Uterus (tissue), 4 donors: ENCODE measurements at places on chromosomes 3 and 15.

GRCh38 chr3:147688868-147689267, 279.7 kb downstream of the ZIC1 start:
- no peak for DNase-seq

DNA sequence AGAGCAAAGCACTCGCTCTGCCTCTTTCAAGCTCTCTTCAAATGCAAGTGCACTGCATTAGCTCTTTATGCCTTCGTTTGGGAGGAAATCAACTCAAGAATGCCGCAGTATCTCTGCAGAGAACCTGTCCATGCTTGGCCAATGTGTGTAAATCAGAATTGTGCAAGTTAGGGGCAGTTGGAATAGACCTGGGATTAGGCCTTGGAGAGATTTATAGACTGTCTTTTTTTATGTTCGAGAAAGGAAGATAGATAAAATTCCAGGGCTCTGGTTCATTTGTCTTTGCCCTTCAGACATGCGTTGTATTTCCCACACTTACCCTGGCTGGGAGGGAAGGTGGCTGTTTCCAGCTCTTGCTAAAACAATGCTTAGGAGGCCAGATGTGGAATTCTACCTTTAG, 163.7 kb downstream of the MOBP start:
- DNase-seq = no peak

DNA sequence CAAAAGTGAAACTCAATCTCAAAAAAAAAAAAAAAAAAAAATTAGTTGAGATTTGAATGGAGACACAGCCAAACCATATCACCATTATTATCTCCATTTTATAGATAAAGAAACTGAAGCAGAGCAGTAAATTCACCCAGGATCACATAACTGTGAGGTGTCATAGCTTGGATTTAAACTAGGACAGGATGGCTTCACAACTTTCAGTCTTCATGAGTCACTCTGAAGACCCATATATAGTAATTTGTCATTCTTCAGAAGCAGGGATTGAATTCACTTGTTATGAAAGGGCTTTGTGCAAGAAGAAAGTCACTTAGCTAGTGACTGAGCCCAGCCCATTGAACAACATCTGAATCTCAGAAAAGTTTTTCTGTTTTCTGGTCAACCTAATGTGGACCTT, 60.5 kb upstream of the LRIG1 start:
- no peak for DNase-seq

DNA sequence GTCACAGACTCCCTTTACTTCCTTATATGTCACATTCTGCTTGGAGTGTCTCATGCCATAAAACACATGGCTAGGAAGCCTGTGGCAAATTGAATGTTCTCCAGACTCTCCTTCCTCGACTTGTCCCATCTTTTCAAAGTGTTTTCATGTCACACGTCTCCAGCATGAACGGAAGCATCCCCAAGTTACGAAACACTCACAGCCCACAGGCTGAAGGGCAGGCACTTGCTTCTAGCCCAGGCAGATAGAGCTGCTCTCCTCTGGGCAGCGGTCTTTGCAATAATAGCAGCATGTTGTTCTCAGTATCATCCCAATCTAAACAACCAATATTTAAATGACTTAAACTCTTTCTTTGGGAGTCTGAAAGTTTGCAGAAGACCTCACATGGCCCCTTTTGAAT, 85.3 kb upstream of the ADAMTS9 start:
- DNase-seq = no peak

- DNase-seq = no peak
Observed at GRCh38 chr15:73573037-73573436, 60.2 kb downstream of the NPTN start.
